Stimulated activated CD8-positive, alpha-beta memory T cell treated with anti-CD3 and anti-CD28 coated beads, Interleukin-2, amount 100 ng/mL, for 1 hour (primary cell): ENCODE measurements at places on chromosomes 16 and 17.
A peak's percentile ranks its signal among the peaks of the same experiment; 100 is the strongest.

DNA sequence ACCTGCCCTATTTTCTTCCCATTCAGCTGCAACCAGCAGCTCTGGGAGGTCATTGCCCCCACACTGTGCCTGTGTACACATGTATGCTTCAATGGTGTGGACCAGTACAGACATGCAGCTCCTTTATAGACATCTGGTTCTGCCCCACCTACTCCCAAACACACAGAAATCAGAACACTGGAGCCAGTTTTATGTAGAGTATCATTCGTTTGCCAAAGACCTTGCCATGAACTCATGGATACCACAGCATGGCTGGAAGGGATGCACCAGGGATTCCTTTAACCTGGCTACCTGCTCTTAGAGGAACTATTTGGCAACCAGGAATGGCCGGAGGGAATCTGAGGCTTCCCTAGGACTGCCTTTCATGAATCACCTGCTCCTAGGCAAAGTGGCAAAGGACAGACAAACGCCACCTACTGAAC lies 60.4 kb downstream of the ZFHX3 start:
- DNase-seq: no peak

DNA sequence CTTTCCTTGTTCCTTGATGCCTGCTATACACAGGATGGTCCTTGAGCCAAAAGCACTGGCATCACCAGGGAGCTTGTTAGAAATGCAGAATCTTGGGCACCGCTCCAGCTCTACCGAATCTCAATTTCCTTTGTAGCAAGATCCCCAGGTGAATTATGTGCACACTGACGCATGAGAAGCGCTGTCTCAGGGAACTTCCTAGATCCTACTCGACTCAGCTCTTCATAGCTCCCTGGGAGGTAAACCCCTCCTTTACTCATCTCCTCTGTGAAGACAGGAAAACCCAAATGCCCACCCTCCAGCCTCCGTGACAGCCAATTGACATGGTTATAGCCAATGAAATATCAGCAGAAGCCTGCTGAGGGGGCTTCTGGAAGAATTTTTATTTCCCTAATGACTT lies 4.1 kb downstream of the USP31 start:
- no peak for DNase-seq

- no peak for DNase-seq
These were observed 17.6 kb upstream of the CYLD start for GRCh38 chr16:50724306-50724705.

DNA sequence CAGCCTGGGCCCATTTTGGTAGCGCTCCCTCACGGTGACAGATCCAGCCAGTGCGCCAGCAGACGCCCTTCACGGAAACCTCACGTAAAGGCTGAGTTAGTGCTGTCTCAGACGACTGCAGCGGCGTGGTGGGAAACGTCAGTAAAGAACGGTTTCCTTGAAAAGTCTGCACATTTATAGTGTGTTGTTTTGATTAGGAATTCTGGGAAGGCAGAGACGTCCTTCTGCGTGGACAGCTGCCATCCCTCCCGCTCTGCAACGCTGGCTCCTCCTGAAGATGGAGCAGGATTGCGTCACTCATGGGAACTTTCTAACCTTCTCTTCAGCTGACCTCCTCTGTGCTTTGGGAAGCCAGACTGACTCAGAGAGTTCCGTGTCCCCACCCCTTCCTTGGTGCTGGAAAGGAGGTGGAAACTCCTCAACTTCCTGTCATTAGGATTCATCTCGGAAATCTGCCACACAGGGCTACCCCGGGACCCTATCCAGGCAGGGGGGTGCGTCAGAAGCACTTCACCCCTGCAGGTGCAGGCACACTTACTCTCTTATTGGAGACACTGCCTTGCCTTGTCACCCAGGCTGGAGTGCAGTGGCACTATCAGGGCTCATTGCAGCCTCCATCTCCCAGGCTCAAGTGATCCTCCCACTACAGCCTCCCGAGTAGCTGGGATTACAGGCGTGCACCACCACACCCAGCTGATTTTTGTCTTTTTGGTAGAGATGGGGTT lies 24.3 kb upstream of the CRISPLD2 start:
- DNase-seq: no peak

DNA sequence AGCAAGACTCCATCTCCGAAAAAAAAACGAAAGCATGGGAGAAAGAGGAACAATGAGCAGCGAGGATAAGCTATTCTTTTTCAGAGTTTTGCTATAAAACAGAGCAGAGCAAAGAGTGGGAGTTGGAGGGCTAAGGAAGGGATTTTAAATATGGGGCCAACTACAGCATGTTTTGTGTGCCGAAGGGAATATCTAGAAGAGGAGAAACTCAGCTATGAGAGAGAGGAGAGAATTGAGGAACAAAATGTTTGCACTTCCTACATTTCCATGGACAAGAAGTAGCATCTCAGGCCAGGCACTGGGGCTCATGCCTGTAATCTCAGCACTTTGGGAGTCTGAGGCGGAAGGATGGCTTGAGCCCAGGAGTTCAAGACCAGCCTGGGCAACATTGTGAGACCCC lies 13.1 kb upstream of the GRB2 start:
- DNase-seq: no peak

GRCh38 chr16:65314627-65315008 lies 192.8 kb upstream of the CDH11 start:
- DNase-seq: no peak

- DNase-seq: no peak
These were observed 310.9 kb downstream of the HAPSTR1 start for GRCh38 chr16:9402293-9402860.

GRCh38 chr16:85800321-85800669 lies 800 bp downstream of the COX4I1 start:
- DNase-seq: no peak

GRCh38 chr16:28883221-28883996 lies 5.1 kb downstream of the ATP2A1 start:
- no peak for DNase-seq

- no peak for DNase-seq
These were observed 74.4 kb downstream of the RPH3AL start for GRCh38 chr17:278055-278675.

- DNase-seq: no peak
These were observed 85.4 kb downstream of the N4BP1 start for GRCh38 chr16:48524348-48525200.

DNA sequence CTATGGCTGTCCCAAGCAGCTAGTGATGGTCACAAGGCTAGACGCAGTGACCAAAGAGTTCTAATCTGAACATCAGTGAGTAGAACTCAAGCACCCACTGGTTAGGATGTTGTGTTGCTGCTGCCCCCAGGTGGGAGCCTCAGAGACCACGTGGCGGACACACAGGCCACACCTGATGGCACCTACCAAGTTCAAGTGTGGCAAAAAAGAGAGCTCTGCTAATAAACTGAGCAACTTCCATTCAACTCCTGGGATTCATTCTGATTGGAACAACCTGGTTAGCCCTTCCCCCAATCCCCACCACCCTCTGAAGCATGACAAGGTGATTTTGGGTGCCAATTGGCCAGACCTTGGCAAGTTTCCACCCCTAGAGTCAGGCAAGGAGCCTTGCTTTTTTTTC lies 3.5 kb upstream of the LCMT1 start:
- no peak for DNase-seq

GRCh38 chr16:51733181-51733580 lies 582.1 kb upstream of the SALL1 start:
- no peak for DNase-seq

DNA sequence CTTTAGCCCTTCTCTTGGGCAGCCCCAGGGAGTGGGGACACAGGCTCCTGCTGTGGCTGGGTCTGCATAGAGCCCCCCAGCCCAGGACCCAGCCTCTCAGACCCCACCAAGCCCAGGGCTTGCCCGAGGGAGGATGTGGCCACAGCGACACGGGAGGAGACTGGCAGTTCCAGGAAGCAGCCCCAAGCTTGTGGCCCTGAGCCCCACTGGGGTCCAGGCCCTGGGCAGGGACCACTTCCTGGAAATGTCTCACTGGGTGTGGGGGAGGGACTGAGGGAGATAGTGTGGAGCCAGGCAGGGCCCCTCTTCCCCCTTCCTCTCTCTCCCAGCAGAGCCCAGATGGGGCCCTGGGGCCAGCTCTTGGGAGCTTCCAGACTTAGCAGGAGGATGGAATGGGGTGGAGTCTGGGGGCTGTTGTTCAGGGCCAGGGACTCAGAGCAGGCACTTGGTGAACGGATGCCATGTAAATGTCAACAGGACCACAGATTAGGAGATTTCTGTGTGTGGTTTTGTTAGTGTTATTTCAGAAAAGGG lies 35.3 kb downstream of the ADGRG5 start:
- DNase-seq: no peak

GRCh38 chr17:17420082-17420481 lies 56.7 kb upstream of the MED9 start:
- DNase-seq: no peak

GRCh38 chr17:32102646-32103186 lies 39.6 kb upstream of the RHOT1 start:
- DNase-seq: no peak

- DNase-seq: no peak
These were observed 11.9 kb downstream of the WFDC1 start for GRCh38 chr16:84306564-84306963.

DNA sequence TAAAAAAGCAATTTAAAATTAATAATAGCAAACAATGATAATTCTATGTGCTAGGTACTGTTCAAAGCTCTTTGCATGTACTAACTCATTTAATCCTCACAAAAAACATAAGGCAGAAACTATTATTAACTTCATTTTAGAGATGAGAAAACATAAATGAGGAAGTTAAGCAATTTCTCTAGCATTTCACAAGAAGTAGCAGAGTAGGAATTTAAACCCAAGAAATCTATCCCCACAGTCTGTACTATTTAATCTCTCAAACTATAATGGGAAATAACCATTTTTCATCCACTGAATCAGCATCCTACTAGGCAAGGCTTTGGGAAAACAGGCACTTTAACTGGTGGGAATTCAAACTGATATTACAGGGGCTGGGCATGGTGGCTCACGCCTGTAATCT lies 42.2 kb upstream of the INTS2 start:
- DNase-seq: no peak

GRCh38 chr17:48238933-48239602 lies 131.5 kb downstream of the SNX11 start:
- no peak for DNase-seq

DNA sequence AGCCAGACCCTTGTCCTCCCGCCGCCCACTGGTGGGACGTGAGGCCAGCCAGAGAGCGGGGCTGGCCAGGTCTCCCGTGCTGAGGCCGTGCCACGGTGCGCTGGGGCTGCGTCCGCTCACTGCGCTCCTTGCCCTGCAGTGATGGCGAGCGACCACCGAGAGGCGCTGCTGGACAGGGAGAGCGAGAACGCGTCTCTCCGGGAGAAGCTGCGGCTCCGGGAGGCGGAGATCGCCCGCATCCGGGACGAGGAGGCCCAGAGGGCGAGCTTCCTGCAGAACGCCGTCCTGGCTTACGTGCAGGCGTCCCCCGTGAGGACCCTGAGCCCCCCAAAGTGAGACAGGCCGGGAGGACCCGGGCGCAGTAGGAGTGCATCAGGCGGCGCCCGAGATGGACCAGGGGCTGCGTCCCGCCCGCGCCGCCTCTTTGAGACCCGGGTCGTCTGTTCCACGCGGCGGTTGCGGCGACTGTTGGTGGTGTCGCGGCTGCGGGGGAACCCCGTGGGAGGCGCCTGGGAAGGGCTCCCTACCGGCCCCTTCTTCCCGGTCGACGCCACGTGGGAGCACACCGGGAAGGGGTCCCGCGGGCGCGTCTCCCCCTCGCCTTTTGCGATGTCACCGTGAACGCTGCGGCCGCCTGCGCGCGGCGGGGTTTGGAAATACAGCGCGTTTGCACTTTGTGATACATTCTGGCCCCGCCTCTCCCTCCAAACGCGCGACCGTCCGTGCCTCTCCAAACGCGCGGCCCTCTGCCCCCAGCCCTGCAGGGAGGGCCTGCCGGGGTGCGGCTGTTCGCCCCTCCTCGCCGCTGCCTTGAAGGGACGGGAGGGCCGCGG lies 792 bp upstream of the RAC3 start:
- DNase-seq: peak; percentile 67

GRCh38 chr17:41697122-41697962 lies 8.7 kb downstream of the EIF1 start:
- DNase-seq: no peak

DNA sequence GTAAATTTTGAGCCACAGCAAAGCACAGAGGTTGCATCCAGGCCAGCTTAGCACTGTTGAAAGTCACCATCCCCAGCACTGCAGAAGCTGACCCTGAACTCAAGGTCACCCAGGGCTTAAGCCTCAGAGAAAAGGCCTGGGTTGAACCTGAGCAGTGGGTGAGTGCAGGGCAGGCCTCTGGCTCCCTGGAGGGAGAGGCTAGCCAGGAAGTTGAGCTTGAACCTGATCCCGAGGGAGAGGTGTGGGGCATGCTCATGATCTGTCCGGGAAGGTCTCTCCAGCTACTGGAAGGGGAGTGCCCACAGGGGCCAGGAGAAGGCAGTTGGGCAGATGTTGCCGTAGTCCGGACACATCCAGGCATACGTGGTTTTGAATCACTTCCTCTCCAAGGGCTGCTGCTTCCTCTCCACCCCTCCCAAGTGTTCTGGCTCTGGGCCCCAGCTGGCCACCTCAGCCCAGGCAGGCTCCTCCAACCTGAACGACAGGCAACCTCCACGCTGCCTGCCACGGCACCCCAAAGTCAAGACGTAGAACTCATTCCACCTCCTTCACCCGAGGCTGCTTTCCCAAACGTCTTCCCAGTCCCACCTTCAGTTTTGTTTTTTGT lies 18.4 kb downstream of the CARHSP1 start:
- DNase-seq: no peak

- no peak for DNase-seq
These were observed 19.8 kb downstream of the TAF1C start for GRCh38 chr16:84166796-84167695.

- DNase-seq: no peak
These were observed 117.7 kb upstream of the ELAC2 start for GRCh38 chr17:13135506-13135905.

DNA sequence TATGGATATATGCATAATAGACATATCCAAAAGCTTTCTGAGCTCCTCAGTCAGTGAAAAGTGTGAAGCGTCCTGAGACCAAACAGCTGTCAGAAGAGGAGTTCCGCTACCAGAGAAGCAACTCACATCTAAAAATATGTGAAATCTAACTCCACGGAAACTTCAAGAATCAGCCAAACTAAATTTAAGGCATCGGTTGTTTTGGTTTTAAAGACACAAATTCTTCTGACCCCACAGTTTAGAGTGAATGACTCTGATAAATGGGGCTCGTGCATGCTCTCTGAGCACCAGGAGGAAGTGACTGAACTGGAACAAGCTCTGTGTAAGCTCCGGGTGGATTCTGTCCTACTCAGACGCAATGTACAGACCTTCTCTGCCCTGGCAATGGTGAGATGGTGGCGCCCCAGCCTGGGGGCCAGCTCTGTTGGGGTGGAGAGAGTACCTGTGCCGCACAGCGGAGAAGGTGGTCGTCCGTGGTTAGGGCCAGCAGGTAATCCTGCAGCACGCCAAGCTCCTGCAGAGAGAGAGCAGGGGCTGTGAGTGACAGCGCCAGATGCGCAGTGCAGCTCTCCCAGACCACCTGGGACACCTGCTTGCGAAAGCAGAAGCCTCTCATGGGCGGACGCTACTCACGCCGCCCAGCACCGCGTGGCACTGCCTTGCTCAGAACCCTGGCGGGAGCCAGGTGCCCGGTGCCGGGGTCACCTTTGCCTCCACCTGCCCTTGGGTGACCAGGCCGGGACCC lies 44.4 kb upstream of the ATP2A3 start:
- DNase-seq: no peak
